GM13976 (cell line): ENCODE measurements at places on chromosomes 2 and 18.

DNA sequence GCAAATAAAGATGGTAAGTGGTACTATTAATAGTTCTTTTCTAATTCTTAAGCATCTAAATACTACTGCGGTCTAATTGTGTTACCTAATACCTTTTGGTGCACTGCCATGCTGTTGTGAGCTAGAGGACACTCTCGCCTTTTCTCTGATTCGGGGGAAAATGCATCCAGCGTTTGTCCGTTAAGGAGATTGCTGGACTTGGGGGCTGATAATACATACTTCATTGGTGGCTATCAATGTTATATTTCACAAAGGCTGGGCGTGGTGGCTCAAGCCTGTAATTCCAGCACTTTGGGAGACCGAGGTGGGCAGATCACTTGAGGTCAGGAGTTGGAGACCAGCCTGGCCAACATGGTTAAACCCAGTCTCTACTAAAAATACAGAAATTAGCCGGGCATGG is 141.7 kb upstream of the TWIST2 start:
- no peak for DNase-seq

DNA sequence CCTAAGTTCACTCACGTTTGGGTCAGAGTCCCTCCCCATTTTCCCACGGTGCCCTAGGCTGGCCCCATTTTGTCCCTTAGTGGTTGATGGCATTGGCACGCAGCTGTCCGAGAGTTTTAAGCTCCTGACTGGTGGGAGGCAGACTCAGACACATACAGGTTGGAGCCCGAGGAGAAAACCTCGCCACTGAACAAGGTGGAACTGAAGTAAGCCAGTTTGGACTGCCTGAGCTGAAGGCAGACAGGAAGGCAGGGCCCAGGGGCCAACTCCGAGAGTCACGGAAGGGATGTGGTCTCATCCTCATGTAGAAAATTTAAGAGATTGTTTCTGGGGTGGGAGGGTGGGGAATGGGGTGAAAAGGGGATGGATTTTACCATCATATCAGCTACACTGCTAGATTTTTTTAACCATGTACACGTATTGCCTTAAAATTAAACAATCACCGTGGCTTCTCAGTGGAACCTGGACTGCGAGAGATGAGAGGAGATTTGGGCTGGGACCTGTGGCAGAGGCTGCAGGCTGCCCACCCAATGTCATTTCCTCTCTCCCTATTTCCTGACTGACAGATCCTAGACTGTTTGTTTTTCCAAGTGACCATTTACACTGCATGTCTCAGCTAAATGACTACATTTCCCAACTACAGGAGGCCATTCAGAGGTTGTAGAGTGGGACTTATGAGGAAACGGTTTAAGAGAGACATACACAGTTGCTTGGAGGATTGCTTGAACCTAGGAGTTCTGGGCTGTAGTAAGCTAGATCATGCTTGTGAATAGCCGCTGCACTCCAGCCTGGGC is 19.4 kb upstream of the NMUR1 start:
- no peak for DNase-seq

GRCh38 chr2:67974559-67975430 is 88.0 kb downstream of the C1D start:
- DNase-seq, result no peak

DNA sequence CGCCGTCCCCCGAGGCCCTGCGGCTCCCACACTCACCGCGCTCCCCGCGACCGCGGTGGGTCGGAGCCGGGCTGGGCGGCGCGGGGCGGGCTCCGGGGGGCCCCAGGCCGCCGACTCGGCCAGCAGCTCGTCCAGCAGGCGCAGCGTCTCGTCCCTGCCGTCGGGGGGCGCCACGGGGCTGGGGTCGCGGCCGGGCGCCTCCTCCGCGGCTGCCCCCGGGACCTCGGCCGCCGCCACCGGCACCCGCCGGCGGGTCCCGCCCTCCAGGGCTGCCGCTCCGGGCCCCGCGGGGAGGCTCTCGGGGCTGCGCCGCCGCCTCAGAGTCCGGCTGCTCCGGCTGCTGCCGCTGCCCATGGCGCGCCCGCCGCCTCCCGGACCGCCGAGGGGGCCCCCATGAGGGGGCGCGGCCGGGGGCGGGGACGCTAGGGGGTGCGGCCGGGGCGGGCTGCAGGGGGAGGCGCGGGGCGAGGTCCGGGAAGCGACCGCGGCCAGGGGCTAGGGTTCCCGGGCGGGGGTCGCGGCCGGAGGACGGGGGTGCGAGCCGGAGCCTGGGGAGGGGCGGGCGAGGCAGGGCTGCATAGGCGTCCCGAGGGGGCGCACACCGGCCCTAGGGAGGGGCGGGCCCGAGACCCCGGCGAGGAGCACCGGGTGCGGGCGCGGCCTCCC is at the start of gene CYS1:
Gene CYS1 (minus strand): TSS at position 542 of the 666 bp plus-strand sequence. CDS start 188 bp downstream, at position 354.
- DNase-seq, result peak; percentile 84

DNA sequence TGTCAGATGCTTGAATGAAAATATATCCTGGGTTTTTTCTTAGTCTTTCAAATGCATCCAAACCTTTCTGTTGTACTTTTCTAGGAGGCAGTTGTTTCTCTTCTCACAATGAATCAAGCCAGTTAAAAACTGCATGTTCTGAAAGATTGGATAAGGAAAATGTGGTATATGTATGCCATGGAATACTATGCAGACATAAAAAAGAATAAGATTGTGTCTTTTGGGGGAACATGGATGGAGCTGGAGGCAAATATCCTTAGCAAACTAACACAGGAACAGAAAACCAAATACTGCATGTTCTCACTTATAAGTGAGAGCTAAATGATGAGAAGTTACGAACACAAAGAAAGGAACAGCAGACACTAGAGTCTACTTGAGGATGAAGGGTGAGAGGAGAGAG is 51.7 kb upstream of the MAPK4 start:
- no peak for DNase-seq

DNA sequence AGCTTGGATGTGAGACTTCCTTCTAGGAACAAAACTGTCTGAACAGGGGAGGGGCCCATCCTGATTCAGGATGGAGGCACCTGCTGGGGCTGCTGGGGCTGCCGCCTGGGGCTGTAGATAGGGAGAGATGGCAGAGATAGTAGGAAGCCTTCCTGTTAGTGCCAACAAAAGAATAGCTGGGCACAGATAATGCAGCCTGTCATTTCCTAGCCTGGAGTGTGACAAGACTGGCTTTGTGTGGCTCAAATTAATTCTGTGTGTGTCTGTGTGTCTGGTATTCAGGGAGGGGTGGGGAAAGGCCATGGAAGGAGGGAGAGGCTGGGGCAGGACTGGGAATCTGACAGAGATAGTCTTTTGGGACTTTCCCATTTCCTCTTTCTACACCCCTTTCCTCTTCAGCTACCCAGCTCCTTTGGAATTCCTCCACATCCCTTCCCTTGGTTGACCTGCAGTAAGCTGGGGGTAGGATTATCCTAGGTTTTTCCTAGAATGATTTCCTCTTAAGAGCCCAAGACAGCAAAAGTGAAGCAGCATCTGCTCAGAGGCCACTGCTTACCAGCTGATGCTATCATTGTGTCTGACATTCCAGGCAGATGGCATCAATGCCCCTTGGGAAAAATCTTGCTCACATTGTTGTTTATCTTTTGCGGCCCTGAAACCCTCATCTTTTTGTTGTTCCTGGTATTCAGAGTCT is 144.9 kb upstream of the LHCGR start:
- DNase-seq, result no peak

DNA sequence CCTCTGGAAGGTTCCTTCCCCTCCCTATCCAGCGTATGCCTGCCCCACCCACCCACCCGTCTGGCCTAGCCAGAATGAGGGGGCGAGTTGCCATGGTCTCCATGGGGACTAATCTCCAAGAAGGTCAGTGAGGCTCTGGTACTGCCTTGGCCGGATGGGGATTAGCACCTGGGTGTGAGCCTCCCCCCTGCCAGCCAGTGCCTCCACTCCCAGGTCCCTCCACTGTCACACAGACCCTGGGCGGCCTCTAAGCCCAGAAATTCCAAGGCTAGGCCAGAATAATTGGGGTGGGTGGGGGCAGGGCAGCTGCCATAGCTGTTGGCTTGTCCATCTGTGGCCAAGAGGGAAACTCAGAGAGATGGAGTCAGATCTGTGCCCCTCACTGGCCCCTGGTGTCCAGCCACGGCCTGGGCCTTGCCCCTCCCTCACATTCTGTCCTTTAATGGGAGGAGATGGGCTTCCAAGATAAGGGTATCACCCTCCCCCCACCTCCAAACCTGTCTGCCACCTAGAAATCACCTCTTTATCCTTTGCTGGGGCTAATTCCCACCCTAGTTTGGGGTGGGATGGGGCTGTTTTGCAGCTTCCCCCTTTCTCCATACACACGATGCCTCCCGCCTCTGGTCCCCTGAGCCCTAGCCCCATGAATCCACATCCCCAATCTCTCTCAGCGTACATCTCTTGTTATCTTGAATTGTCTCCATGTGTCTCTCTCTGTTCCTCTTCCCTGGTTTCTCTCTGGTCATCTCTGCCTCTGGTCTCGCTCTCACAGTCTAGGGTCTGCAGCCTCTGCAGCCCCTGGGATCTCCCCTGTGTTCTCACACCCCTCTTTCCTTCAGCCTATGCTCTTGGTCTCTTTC is 6.0 kb upstream of the CRYBA2 start:
- DNase-seq, result no peak

DNA sequence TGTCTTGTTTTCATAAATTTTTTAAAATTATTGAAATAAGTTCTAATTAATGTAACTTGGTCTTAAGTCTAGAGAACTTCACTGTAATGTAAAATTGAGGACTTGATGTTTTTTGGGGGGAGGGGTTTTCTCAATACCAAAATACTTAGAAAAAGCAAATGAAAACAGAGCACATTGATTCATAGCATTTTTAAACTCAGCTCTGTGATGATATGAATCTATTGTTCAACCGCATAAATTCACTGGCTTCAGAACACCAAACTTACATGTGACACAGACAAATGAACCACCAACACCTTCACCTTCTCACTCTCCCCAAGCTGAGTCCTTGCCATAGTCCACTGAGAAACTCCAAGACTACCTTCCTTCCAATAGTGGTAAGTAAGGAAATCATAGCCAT is 108.2 kb downstream of the ZNF521 start:
- DNase-seq, result no peak

- DNase-seq, result no peak
These were observed 149.6 kb downstream of the NCKAP5 start for GRCh38 chr2:133418671-133419070.

- DNase-seq, result no peak
These were observed 115.4 kb downstream of the KYNU start for GRCh38 chr2:142992840-142993239.

GRCh38 chr2:212181646-212182045 is 357.0 kb downstream of the ERBB4 start:
- DNase-seq, result no peak

DNA sequence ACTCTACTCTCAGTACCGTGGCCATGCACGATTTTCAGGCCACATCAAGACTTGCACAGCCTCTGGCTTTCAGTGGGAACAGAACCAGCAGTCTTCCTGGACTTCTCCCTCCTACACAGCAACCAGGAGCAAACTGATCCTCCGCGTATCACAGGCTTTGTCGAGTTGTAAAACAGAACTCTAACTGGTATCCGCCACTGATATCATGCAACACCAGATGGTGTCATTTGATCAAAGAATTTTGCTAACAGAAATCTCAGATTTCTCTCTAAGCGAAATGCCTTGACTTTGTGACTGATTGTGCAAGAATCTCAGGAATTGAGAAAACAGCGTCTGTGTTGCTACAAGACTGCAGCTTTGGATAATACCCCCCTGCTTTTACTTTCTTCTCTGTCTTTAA is 85.7 kb downstream of the COPS8 start:
- no peak for DNase-seq

GRCh38 chr2:126241001-126241400 is 415.0 kb upstream of the GYPC start:
- DNase-seq, result no peak

DNA sequence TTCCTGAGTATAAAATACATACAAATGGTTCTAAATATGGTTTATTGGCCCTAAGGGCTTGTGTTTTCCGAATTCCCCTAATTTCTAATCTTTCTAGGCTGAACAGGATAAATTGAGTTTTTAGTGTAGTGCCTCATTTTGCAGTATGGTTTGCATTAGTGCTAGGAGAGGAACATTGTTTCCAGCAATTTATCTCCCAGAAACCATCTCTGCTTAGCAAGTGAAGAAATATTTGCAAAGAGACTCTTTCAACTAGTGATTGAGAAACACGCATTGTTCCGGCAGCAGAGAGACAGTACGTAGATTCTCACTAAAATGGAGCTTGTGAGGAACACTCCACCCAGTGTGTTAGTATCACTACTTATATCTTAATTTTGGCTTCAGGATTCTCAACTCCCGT is 177.8 kb upstream of the EPAS1 start:
- DNase-seq, result no peak
